GM06990 (cell line): ENCODE measurements at places on chromosomes 12 and 14.

DNA sequence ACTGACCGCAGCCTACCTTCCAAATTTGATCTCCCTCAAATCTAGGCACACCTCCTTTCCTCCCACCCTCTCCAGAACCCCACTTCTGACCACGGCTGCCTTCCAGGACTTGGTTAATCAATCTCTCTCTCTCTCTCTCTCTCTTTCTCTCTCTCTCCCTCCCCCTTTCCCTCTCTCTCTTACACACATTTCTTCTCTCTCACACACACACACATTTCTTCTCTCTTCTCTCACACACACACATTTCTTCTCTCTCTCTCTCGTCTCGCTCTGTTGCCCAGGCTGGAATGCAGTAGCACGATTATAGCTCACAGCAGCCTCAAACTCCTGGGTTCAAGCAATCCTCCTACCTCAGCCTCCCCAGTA is 521 bp upstream of the GMFB start:
- no peak for DNase-seq

- DNase-seq, result no peak
These were observed 10.2 kb upstream of the NFE2 start for GRCh38 chr12:54311051-54311450.

GRCh38 chr14:96804895-96805294 is 7.7 kb downstream of the VRK1 start:
- no peak for DNase-seq

- DNase-seq, result no peak
These were observed 11.0 kb downstream of the ZNF219 start for GRCh38 chr14:21087294-21088091.

DNA sequence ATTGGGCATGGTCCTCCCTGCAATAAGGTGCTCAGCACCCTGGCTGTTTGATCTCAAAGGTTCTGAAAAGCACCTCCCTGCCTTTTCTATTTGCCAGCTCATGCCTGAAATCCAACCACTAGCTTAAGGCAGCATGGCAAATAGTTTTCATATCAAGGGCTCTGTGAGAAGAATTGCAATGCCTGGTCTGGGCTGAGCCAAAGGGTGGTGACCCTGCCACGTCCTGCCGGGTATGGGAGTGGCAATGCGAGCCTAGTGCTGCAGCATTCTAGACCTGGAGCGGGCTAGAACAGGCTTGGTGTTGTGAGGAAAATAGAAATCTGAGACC is 2.3 kb upstream of the SCNN1A start:
- DNase-seq, result no peak

GRCh38 chr12:12616512-12617310 is 5.0 kb downstream of the CREBL2 start:
- no peak for DNase-seq

- DNase-seq, result no peak
These were observed 39.3 kb downstream of the LRTM2 start for GRCh38 chr12:1859643-1860042.

GRCh38 chr12:74538491-74539258 is 1.0 kb downstream of the ATXN7L3B start:
- no peak for DNase-seq
